Ecto neural progenitor cell (in vitro differentiated cells): ENCODE measurements at places on chromosomes 5 and 9.
A peak's percentile ranks its signal among the peaks of the same experiment; 100 is the strongest.

- DNase-seq = no peak
These were observed 700.5 kb upstream of the CDH10 start for GRCh38 chr5:25345240-25345771.

- DNase-seq = peak; percentile 92
These were observed 283.3 kb upstream of the TUT7 start for GRCh38 chr9:86637515-86637914.

DNA sequence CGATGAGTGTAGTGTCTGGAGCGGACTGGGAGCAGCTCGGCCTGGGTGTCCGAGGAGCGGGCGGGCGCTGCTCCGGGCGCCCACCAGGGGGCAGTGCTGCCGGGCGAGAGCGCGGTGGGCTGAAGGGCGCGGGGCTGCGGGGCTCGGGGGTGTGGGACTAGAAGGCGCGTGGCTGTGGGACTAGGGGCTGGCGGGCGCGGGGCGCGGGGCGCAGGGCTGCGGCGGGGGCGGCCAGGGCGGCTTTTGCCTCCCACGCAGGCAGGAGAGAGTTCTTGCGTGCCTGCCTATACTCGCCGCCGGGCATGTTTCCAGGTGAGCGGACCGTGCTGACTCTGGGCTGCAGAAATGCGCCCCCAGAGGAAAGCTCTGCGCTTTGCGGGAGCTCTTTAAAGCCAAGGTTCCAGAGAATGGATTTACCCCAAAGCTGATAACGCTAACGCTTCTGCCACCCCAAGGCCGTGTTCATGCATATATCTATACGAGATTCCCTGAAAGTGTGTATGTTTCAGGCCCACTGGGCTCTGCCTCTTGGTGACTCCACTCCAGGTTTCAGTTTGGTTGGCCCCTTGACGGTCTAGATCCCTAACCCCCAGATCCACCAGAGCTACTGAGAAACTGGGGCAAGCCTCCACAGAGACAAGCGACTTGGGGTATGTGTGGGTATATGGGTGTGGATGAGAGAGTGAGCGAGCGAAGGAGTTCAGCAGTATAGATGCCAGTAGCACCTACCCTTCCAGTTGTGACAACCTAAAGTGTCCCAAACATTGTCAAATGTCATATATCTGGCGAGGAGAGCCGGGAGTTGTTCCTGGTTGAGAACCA lies 56.2 kb downstream of the ACER2 start:
- DNase-seq = peak; percentile 89

DNA sequence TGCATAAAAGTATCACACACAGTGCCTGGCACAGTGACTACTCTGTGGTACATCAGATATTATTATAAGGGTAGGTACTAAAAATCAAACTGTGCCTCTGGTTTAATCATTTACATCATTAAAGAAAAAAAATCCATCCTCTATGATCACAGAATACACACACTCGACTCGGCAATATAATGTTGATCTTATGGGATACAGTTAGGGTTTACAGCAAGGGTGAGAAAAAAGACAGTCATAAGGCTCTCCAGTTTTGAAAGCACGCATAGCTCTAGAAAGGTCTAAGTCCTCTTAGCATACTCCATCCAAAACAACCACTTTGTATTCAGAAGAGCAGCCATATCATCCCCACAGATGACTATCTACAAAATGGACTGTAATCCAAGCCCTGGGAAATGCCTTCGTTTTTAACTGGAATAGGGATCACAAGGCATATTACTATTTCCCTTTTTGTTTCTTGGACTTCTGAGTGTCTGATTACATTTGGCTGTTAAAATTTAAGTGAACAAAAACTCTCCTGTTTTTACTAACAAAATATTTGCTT lies 26.6 kb downstream of the TRPM3 start:
- no peak for DNase-seq

- DNase-seq = no peak
These were observed 2.4 kb upstream of the DMRT2 start for GRCh38 chr9:1047591-1048230.

DNA sequence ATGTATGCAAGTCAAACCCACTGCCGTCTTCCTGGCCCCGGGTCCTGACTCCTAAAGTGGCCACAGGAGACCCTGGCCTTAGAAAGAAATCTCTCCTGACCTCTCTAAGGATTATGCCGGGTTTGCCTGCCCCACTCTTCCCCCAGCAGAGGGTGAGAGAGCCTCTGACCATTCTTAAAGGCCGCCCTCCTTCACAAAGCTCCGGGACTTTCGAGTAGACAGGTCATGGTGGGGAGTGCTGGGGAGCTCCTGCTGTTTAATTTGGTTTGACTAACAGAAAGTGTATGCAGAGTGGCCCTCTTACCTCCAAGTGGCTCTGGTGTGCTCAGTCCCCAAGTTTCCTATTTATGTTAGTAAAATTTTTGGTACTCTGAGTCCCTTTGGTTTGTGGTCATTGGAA lies 111.8 kb downstream of the LRRC70 start:
- no peak for DNase-seq

DNA sequence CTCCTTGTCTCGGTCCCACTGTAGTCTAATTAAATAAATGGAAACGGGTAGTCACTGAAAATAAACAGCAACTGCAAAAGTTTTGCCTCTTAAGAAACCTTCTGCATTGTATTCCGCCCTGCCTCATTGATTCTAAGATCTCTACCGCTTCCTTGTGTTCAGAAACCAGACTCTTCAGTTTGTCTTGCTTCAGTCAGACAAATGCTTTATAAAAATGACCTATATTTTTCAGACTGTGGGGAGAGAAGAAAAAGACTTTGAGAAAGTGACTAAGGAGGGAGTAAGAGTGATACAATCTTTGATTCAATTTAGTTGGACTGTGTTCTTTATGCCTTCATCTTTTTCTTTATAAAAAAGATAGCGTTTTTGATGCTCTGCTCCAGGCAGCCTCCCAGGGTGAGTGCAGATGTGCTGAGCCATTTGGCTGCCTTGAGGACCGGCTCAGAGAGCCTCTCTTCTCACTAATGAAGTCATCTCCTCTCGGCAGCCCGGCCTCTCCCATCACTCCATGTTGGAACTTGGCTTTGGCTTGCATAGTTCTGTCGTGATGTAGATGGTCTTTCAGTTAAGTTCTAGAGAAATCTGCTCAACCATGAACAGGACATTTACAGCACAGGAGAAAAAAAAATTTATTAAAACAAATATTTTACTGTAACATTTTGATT lies 4.0 kb upstream of the VCAN start:
- no peak for DNase-seq

DNA sequence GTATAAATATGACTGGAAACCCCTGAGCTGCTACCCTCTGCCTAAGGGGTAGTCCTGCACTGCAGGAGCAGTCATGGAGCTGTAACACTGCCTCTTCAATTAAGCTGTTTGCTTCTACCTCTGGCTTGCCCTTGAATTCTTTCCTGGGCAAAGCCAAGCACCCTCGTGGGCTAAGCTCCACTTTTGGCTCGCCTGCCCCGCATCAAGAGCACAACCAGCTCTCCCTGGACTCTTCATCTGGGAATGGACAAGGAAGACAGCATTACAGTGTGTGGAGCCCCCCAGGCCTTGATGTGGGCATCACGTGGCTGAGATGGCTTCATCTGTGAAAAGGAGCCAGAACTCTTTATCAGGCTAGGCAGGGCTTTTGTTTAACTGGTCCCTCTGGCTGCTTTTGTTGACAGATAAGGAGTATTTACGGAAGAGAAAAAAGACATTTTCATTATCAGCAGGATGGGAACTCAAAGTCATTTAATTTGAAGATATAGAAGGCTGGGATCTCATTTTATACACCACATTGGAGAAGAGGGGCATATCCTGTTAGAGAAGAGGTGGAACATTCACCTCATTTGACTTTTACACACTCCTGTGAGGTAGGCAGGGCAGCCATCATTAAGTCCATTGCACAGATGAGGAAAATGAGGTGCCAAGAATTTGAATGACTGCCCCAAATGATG lies 137.8 kb downstream of the SEMA6A start:
- no peak for DNase-seq

- DNase-seq = no peak
These were observed 400 bp downstream of the TIFAB start for GRCh38 chr5:135451581-135452320.

- DNase-seq = no peak
These were observed 221.7 kb downstream of the SMARCA2 start for GRCh38 chr9:2236850-2237249.

GRCh38 chr5:14223372-14223771 lies 80.2 kb downstream of the TRIO start:
- DNase-seq = no peak

DNA sequence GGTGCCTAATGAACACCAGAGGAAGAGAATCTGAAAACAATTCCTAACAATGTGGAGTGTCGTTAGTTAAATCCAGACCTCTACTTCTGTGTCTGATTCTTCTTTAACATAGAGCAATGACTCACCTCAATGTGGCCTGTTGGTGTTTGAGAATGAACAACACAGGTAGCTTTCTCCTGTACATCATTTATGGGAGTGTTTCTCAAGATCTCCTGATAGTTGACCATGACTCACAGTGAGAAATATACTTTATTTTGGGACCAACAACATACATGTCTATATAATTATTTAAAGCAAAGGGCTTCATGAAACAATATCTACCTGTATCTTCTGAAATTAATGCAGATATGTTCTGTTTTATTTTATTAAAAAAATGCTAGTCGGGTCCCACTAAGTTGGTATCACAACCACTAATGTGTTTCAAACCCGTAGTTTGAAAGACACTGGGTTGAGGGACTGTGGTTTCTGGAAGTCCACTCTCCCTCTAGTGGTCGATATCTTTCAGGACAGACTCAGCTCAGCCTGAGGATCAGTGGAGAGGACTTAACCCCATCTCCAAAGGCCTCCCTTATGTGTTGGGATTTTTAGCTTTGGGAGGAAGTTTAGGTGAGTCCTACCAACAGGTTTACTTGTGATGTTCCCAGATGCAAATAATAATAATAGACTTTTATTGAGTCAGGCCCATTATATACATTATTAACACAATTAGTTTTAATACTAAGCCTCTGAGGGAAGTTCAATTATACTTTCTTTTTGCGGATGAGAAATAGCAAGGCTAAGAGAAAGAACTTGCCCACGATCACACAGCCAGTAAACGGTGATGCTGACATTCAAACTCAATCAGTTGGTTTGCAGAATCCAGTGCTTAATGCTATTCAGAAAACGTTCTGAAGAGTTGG lies 70.0 kb upstream of the KLF9 start:
- no peak for DNase-seq

GRCh38 chr5:123089914-123090660 lies 1.0 kb downstream of the PRDM6 start:
- peak; percentile 77 for DNase-seq

- DNase-seq = no peak
These were observed 204.5 kb downstream of the BRINP1 start for GRCh38 chr9:119164716-119165115.

- no peak for DNase-seq
These were observed 50.9 kb upstream of the MACIR start for GRCh38 chr5:103207653-103208052.

GRCh38 chr5:100683881-100684280 lies 148.7 kb downstream of the FAM174A start:
- no peak for DNase-seq

- no peak for DNase-seq
These were observed 1.2 kb downstream of the OTULINL start for GRCh38 chr5:14582797-14583137.

DNA sequence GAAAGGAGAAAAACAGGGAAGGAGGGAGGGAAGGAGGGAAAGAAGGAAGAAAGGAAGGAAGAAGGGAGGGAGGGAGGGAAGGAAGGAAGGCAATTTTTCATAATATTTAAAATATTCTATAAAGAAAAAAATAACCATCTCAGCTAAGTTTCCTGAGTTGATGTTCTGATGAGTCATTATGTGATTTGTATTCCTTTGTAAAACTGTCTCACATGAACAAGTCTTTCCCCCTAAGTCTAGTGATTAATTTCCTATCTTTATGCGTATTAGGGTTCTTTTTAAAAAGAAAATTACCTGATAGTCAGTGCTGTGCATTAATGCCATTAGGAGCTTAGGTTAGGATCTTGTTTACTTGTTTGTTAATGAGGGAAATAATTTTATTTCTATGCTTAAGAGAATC lies 94.1 kb downstream of the RASEF start:
- no peak for DNase-seq

DNA sequence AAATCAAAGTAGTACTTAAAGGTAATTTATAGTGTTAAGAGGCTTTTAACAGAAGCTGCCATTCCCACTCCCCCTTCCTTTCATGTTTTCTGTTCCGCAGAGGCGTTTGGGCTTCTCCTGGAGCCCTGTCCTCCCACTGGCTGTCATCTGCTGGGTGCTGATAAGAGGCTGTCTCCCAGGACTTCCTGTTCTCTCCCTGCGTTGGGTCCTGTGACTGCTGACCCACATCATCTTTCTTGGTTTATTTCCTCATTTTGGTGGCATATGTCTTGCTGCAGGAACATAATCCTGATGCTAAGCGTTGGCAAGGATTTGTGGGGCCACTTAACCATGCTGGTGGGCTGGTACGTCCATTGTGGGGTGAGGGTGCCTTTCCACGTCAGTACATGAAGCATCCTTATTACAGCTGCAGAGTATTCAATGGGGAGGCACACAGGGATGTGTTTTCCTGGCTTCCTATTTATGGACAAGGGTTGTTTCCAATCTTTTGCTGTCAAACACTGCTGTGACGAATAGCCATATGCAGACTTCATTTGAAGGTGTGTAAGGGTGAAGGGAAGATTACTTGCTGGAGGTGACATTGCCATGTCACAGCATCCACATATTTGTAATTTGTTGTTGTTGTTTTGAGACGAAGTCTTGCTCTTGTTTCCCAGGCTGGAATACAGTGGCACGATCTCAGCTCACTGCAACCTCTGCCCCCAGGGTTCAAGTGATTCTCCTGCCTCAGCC lies 22.3 kb upstream of the RNF130 start:
- no peak for DNase-seq

GRCh38 chr9:17081351-17081750 lies 53.5 kb upstream of the CNTLN start:
- no peak for DNase-seq

DNA sequence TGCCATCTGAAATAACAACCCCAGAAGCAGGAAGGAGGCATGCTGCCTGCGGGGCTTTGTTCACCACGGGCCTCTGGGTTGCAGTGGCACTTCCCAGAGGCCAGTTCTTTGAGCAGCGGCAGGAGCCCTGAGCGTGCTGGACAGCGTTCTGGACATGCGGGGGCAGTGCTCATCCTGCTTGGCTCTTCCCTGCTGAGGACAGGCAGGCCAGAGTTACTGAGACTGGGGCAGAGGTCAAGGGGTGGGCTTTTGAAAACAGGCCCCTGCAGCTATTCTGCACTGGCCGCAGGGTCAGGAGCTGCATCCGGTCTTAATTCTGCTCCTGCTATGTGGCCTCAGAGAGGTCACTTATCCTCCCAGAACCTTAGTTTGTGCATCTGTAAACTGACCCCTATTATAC lies 258.6 kb downstream of the FSTL4 start:
- peak; percentile 86 for DNase-seq
